Caudate nucleus (tissue), 63 donors: ENCODE measurements at places on chromosomes 12 and 14.
A peak's percentile ranks its signal among the peaks of the same experiment; 100 is the strongest.

DNA sequence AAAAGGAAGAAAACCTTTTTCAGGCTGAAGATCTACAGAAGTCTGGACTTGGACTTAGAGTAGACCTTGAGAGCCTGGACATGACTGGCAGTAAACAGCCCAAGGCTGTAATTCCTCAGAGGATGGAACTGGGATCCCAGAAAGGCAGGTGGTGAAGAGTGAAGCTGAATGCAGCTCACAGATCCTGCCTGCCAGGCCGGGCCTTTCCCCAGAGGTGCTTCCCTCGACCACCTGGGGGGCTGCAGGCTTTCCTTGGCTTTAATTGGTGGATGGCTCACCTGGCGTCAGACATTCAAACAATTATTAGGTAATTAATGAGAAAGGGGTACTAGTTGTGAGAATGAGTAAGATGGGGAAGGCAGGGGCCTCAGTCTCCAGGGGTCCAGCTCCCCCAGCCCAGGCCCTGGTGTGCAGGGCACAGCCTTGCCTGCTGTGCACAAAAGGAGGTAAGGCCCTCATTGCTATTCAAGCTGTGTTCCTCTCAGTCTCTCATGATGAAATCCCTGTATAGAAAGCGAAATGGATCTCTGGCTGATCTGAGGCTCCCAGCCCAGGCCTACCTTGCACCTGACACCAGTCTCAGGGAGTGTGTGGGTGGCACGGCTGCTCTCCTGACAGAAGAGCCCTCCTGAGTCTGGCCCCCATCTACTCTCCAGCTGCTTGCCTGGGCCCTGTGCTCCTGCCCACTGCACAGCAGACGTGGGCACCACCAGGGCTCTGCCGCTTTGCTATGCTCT is 63.0 kb upstream of the TCL1A start:
- DNase-seq = no peak

- peak; percentile 65 for DNase-seq
Measured at GRCh38 chr12:85036234-85036707, at the start of the genes LRRIQ1 and TSPAN19. TSS of gene LRRIQ1 (plus strand) at chr12:85036351. CDS start at chr12:85038177, 1,826 bp downstream. TSS of gene TSPAN19 (minus strand) at chr12:85036277. CDS start at chr12:85029946, 6,331 bp downstream.

GRCh38 chr12:79681008-79681590 is 9.7 kb downstream of the PAWR start:
- no peak for DNase-seq

- no peak for DNase-seq
Measured at GRCh38 chr12:52650520-52651081, 1.4 kb downstream of the KRT2 start.

- no peak for DNase-seq
Measured at GRCh38 chr12:103751171-103751570, 89.9 kb downstream of the NT5DC3 start.

DNA sequence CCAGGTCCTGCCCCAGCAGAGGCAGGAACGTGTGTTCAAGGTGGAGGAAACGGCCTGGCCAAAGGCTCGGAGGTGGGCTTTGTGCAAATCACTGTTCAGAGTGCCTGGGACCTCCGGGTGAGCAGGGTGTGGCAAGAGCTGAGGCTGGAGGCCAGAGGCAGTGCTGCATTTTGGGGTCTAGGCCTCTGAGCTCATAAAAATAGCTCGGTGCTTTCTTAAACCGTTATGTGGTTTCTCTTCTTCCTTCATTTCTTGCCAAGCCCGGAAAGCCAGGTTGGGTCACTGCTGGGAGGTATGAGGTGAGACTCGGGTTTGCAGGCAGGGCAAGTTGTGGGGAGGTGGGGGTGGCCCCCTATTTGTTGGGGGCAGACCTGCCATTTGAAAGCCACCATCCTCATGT is 178.8 kb upstream of the MYL2 start:
- no peak for DNase-seq

DNA sequence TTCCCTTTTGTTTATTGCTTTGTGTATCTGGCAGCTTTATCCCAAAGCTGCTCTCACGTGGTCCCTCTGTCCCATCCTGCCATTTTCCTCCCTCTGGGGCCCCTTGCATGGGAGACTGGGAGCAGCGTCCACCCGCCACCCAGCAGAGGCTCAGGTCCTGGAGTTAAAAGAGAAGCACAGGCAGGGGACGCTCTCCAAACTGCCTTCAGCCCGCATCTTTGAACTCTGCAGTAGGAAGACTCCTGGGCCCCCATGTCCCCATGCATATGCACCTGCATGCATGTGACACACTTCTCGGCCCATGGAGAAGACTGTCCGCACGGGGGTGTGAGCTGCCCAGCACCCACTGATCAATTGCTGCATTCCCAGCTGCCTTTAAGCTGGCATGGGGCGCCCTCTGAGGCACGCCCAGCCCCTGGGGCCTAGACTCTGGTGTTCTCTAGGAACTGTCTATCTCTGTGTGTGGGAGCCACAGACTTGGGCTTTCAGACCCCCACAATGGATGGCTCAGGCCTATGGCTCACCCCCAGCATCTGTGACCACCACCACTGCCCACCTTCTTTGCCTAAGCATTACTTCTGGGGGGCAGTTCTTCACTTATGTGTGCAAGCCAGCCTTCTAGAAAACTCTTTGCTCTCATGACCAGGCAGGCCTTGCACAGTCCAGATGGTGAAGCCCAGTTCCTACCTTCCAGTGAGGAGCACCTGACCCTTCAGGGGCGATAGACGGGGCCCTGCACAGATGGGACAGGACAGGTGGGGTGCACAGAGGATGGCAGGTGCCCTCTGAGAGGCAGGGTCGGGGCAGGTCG is 96.1 kb upstream of the DIO3 start:
- DNase-seq = no peak

- DNase-seq = no peak
Measured at GRCh38 chr12:132310181-132311040, 19.0 kb downstream of the GALNT9 start.

DNA sequence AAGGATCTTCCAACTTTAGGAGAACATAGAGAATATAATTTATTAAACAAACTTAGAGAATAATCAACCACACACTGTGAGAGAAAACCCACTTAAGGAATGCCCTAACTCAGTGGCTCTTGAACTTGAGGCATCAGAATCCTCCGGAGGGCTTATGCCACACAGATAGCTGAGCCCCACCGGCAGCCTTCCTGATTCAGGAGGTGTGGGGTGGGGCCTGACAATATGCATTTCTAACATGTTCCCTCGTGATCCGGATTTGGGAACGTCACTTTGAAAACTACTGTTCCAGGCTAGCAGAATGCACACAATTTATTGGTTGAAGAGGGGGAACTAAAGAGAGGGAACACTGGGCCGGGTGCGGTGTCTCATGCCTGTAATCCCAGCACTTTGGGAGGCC is 2.0 kb upstream of the SOAT2 start:
- no peak for DNase-seq

DNA sequence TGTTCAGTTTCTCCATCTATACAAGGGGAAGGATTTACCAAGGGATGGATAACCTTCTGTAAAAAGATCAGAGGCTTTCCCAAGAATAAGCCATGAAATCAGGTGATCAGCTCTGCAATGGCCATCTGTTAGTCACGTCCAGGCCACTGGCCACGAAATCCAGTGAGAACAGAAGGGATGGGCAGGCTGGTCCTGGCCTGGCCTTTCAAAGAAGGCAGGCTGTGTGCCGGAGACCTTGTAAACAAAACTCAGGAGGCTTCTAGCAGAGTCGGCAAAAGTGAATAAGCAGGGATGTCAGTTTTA is 68.5 kb downstream of the RNF34 start:
- no peak for DNase-seq

GRCh38 chr12:56398324-56398723 is 35.7 kb upstream of the APOF start:
- no peak for DNase-seq

DNA sequence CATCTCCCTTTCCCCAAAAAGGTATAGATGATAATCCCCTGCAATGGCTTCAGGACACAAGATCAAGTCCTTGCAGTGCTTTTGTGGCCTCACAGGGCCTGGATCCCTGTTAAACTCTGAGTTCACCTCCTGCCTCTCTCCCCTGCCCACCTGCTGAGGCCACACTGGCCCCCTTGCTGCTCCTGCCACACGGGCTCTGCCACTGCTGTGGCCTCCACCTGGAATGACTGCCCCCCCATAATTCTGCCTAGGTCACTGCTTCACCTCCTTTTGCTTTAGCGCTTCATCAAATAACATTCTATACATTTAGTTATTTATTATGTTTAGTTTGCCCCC is 653 bp upstream of the IFI27 start:
- DNase-seq = no peak

- DNase-seq = no peak
Measured at GRCh38 chr12:105658389-105658788, 327.9 kb downstream of the C12orf75 start.

GRCh38 chr12:27207615-27208413 is 36.3 kb upstream of the STK38L start:
- DNase-seq = no peak

- DNase-seq = no peak
Measured at GRCh38 chr14:25006961-25007795, 42.8 kb downstream of the STXBP6 start.

- DNase-seq = no peak
Measured at GRCh38 chr12:66003951-66004350, 126.6 kb downstream of the LLPH start.

- no peak for DNase-seq
Measured at GRCh38 chr14:87896393-87897380, 96.3 kb downstream of the GALC start.

DNA sequence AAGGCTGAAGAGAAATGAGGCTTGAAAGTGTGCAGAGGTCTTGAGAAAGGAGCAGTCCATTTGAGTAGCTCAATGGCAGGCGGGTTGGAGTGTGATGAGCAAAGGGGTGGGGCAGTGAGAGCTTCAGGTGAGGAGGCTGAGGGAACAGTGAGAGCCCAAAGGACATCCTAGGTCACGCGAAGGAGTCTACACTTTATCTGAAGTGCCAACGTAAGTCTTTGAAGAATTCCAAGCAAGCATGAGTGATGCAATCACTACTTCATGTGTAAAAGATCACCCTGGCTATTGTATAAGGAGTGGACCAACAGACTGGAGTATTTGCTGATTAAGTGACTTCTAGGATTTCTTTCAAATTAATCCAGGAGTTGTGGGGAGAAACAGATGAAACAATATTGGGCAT is 159.9 kb upstream of the HIF1A start:
- DNase-seq = no peak

GRCh38 chr14:100422556-100423316 is 99.6 kb downstream of the SLC25A47 start:
- no peak for DNase-seq

- DNase-seq = no peak
Measured at GRCh38 chr14:26382901-26383685, 214.7 kb downstream of the NOVA1 start.

DNA sequence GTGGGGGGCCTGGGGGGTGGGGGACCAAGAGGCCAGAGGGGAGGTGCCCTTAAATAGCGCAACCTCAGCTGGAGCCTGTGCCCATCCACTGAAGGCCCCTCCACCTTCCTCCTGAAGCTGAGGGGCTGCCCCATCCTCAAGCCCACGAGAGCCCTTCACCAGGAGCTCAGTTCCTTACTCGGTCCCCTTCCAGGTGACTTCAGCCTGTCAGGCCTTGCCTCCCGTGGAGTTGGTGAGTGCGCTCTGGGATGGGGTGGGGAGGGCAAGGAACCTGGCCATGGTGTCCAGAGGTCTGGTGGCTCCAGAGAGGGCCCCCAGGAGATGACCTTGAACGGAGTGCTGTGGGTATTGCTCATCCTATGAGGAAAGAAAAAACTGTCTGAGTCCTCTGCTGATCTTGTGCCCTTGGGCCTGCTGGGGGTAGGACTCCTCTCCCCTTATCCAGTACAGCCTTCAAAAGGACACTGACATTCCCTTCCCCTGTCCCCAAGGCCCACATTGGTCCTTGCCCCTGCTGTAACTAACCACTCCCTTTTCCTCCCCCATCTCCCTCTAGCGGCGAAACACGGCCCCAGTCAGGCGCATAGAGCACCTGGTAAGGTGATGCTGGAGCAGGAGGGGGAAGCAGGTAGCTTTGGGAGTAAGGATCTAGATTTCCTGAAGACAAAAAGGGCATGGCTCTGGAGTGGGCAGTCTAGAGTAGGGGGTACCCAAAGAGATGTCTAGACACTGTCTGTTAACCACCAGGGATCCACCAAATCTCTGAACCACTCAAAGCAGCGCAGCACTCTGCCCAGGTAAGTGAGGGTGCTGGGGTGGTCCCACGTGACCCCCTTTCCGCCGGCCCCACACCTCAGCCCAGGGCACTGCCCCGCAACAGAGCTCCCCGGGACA is 3.6 kb downstream of the TNS2 start:
- DNase-seq = peak; percentile 58

- DNase-seq = no peak
Measured at GRCh38 chr14:85856430-85856829, 326.5 kb downstream of the FLRT2 start.

- DNase-seq = no peak
Measured at GRCh38 chr12:110351119-110351518, 52.4 kb downstream of the ANAPC7 start.

- DNase-seq = no peak
Measured at GRCh38 chr12:83065562-83065961, 378.9 kb downstream of the TMTC2 start.

- DNase-seq = no peak
Measured at GRCh38 chr12:42985506-42985905, 396.0 kb upstream of the PRICKLE1 start.

- DNase-seq = no peak
Measured at GRCh38 chr14:33307691-33308251, 369.1 kb downstream of the NPAS3 start.

- DNase-seq = no peak
Measured at GRCh38 chr14:34496007-34496678, 34.1 kb upstream of the SPTSSA start.

DNA sequence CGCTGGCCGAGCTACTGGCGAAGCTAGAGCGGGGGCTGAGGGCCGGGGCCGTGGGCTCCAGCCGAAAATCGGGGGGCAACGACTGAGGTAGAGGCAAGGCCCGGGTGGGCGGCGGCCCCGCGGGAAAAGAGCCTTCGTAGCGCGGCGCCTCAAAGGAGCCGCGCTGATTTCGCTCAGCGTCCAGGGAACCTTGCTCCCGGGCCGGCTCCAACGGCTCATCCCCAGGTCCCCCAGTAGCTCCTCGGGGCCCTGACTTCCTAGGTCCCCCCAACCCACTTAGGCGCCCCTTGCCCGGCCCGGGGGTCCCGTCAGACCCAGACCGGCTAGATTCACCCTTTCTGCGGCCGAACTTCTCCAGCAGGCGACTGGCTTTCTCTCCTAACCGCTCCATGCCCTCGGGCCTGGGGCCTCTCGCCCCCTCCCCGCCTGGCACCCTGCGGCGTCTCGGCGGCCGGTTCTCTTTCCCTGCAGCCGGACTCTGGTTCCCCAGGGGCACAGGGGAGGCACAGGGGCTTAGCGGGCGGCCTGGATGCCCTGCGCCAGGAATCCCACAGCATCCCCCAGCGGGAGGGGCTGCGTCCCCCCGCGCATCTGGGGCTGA is 375 bp downstream of the AJUBA start:
- no peak for DNase-seq

DNA sequence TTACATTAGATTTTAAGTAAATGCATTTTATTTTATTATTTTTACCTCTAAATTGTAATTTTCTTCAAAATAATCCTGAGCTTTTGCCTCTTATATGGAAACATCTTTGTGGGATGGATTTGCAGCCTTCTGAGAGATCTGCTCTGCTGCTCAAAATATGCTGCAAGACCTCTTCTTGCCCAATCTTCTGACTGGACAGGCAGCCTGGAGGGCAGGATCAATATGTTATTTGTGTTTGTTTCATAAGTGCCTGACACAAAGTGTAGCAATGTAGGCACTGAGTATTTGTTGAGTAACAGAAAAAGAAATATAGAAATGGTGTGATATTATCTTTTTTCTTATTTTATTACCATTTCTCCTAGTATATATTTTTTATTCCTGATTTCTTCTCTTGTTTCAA is 1106.9 kb downstream of the TMTC2 start:
- no peak for DNase-seq
